ENCODE measurements at places on chromosomes 4 and X.

DNA sequence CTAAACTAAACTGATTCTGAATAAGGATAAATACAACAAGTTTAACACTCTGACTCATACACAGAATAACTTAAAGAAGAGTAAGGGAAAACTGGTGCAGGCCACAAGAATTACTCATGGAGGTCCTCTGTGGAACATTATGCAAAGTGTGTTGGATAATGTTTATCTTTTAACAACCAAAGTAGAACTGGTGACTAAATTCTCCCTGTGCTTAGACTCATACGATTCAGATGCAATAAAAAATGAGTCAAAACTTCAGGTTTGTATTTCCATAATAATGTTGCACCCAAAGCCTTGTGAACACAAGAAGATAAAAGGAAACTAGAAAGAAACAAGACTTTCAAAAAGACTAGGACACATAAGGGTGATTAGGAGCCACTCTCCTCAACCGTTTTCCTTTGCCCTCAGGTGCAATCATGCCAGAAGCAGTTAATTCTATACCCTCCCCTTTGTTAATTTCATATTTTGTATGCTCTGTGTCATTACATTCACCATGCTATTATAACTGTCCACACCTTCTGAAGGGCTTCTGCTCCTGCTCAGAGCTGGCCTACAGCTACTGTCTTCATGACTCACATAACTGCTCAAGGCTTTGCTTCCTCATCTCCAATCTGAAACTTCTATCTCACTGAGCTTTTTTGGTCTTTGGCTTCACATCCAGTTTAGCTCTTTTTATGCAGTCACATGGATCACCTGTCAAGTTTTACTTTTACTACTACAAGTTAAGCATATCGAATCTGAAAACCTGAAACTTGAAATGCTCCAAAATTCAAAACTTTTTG is 60.2 kb downstream of the KCNIP4 start:
- DNase-seq: peak; percentile 96

DNA sequence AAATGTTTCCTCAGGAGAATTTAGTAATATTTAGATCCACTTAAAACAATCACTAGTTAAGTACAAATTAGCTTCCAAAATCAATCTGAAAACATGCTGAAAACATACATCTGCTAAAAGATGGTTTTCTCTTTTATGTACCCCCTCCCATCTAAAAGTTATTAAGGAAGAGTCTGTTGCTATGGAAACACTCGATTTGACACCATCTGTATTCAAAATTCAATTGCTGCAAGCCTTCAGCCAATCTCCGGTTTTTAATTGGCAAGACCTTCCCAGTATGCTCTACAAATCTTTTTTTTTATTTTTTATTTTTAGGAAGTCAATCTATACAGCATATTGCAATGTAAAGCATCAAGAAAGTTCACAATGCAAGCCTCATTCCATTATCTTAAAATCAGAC is 639.3 kb upstream of the FTHL17 start:
- no peak for DNase-seq

GRCh38 chrX:99142745-99143144 is 1267.3 kb downstream of the PCDH19 start:
- no peak for DNase-seq

DNA sequence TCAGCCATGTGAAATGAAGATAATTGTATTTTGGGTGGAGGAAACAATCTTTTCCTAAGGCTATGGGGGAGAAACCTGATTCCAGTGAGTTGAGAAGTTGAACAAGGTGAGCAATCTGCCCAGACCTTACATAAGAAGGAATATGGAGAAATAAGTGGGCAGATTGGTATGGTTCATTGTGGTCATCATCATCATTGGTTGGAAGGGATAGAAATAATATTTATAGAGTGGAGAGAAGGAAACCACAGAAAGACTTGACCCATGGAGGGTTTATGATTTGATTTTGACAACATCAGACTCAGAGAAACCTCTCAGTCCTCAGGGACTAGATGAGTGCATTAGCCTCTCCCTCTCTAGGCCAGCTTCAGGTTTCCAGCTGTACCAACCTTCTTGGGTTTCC is 177.9 kb upstream of the NEIL3 start:
- DNase-seq: no peak

DNA sequence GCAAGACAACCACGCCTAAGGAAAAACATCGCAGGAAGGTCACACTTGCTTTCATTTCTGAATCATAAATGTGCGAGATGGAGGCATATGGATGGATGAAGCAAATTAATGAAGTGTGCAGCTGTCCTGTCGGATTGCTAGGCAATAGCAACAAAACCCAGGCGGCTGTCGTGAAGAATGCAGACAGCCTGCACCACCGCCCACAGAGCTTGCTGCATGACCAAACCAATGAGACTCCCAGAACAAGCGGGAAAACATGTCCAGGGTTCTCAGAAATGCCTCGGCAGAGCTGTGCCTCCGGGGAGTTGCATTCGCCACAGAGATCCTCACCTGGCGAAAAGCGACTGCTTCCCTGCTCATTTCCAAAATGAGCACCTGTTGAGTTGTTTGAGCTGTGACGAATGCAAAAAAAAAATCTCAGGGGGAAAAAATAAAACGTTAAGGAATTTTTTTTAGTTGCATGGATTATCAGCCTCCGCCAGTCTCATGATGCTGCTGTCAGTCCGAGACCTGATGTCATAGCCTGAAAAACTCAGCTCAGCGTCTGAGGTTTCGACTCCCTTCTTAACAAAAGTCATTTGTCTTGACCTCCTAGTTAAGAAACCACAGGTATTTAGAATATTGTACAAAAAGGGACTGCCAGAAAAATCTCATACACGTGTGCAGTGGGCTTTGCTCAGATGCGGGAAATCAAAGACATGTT is 155.5 kb upstream of the MXRA5 start:
- peak; percentile 21 for DNase-seq

- peak; percentile 42 for DNase-seq
Measured at GRCh38 chr4:165096776-165097175, 15.9 kb downstream of the TMEM192 start.

DNA sequence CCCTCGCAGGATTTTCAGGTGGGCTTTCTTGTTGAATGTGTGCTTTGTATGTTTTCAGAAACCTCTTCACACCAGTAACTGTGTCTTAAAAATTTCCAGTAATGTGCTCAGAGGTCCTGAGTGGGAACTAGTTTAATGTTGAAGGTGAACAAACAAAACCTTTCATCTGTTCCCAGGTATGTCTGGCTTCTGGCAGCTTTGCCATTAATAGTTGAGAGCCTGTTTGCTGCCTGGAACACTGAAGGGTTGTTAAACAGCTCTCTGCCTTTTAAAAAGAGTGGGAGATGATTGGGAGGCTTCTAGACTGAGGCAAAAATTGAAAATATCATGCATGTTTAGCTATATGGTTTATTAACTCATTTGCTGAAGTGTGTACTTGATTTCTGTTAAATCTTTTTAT is 161.2 kb upstream of the AGTR2 start:
- DNase-seq: no peak

DNA sequence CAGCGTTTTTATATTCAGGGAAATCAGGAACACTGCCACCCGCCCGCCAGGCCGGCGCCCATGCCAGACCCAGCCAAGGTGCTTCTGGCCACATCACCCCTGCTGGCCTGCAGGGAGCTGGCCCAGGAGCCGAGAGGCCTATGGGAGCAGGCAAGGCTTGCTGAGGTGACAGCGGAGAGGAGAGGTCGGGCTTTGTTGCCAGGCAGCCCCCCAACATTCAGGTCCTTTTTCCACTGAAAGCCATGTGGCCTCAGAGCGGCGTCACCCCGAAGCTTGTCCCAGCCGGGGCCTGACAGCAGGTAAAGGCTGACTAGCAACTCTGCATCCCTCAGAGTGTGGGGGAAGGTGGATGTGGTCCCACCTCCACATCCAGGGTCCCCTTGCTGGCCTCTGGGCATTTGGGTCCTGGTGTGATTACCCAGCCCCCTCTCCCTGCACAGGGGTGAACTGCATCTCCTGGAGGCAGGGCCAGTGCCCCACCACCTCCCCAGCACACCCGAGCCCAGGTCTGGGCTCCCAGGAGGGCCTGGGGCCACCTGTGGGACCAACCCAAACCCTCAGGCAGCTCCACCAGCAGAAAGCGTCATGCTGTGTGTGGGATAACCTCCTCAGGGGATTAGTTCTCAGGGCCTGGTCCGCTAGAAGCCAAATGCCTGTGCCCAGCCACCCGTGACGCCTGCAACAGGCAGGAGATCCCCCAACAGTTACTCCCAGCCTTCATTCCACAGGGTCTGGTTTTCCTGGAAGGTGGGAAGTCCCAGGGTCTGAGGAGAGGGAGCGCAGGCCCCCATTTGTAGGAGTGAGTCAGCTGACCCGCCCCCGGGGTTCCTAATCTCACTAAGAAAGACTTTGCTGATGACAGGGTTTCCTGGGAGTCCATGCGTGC is at the start of gene PDE6B:
TSS of gene PDE6B (plus strand) at position 869 of the 886 bp plus-strand sequence. CDS start 54 bp downstream, outside the sequence.
- DNase-seq: no peak

- DNase-seq: no peak
Measured at GRCh38 chr4:68995292-68995691, 43.7 kb upstream of the UGT2A3 start.

GRCh38 chr4:93433840-93434239 is 394.7 kb upstream of the ATOH1 start:
- no peak for DNase-seq

DNA sequence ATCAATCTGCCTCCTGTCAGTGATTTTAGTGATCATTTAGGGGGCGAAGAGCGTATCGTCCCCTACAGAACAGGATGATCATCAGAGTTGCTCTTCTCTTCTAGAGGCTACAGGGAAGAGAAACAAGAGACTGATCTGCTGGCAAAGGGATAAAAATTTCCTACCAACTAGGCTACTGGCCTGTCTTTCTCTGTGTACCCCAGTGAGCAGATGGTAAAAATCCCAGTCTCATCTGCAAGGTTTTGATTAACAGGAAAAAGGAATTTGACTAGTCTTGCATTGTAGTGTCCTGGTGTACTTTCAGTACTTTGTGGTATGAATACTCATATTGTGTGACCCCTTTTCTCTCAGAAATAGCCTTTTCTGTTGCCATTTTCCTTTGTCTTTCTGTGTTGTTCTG is 21.8 kb upstream of the AADAT start:
- no peak for DNase-seq

DNA sequence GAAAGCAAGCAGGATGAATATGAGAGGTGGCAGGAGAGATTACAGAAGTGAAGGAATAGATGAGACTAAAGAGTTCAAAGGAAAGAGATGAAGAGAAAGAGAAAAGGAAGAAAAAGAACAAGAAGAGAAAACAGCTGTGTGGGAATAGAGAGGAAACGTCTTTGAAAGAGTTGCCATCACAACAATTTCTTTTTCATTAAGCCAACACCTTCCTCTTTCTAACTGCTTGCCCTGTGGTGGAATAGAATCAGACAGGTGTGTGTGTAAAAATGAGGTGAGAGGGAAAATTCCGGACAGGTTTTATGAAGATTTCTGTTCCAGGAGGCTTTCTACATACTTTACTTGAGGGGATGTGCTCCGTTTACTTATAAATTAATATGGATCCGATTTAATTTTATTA is 28.8 kb downstream of the DTHD1 start:
- no peak for DNase-seq

- no peak for DNase-seq
Measured at GRCh38 chr4:66629927-66630326, 915.4 kb downstream of the CENPC start.

DNA sequence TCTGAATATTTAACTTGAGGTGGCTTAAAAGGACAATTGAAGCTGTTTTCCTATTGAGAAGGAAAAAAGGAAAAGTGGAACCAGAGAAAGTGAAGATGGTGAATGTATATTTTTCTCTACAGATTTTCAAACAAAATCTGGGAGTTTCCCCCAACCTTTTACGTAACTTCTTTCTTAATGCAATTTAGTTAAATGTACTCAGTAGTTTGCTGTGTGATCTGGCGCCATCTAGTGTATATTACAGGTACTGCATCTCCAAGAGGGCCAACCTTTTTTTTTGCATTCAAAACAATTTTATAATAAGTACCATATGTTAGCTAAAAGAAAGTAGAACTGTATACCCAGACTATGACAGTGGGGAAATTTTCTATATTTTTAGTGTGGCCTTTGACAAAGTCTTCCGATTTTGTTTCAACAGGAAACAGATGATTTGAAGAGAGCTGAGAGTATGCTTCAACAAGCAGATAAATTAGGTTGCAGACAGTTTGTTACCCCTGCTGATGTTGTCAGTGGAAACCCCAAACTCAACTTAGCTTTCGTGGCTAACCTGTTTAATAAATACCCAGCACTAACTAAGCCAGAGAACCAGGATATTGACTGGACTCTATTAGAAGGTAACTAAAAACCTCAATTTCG is 82.0 kb downstream of the PLS3 start:
- DNase-seq: peak; percentile 67

DNA sequence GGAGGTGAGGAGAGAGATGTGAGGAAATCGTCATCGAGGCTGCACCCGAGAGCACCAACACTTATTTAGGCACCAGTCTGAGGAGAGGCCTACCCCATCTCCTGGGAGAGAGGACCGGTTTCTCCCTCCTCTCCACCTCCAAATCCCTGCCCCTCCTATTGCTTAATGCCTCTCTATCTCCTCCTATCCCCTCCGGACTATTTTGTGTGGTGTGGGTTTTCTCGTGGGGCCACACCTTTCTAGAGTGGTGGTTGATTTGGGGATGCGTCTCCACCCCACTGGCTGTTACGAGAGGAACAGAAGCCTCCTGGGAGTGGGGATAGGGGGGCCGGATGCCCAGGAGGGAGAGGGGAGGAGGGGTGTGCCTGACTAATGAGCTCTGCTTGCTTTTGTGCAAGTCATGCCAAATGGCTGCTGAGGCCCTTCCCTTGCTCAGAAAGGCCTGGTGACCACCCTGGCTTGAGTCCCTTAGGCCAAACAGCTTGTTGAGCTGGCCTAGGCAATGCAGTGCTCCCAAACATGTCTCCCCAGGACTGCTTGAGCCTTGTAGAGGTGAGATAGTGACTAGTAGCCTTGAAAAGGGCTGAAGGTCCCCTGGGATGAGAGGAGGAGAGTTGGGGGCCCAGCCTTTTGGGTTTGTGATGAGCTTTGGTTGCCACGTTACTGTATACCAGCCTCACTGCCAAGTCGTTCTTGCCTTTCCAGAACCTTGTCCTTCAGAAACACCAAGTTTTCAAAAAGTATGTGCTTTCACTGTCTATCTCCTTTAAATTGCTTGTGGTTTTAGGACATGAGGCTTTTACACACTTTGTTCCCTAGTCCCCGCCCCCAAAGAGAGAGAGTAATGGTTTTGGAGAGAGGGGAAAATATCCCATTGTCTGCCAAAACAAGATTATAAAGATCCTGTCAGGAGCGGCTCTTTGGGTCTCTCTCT is 1.2 kb downstream of the MSN start:
- DNase-seq: peak; percentile 78

DNA sequence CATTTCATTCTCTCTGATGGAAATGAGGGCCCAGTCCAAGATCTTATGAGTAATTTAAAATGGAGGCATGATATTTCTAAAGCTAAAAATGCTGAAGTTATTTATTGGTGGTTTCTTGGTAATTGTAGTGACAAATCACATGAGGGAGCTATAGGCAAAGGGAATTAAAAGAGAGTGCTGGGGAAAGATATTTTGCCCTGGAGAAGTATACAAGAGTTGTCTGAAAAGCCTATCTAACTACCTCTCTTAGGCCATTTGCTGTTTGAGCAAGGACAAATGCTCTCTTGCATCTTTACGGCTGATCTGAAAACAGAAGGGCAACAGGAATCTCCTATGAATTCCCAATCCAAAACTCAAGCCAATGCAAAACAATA is 89.4 kb downstream of the FMR1NB start:
- DNase-seq: no peak

- DNase-seq: no peak
Measured at GRCh38 chr4:56255820-56256219, 131.5 kb downstream of the AASDH start.

- DNase-seq: no peak
Measured at GRCh38 chrX:141952603-141953002, 48.9 kb downstream of the MAGEC1 start.

GRCh38 chr4:88419874-88420273 is 37.0 kb upstream of the HERC5 start:
- no peak for DNase-seq

- DNase-seq: peak; percentile 5
Measured at GRCh38 chrX:113260474-113260873, 419.8 kb upstream of the AMOT start.
